Activated effector memory CD4-positive, alpha-beta T cell treated with anti-CD3 and anti-CD28 coated beads, Interleukin-2, amount 50 U/mL, for 16 hours (primary cell): ENCODE measurements at places on chromosomes 3 and 15.

DNA sequence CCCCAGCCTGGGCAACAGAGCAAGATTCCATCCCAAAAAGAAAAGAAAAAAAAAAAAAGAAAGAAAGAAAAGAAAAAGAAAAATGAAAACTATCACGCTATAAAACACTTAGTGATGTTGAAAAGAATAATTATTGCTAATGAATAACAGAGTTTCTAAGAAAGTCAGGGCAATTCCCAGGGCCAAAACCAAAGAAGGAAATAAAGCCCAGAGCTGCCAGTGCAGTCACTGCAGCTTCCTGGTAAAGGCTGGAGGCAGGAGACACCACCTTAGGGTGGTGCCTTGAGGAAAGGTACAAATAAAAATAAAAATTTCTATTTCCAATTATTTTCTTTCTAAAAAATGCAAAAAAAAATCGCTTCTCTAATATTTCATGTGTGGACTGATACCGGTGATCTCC lies 19.7 kb upstream of the UACA start:
- DNase-seq, result no peak

DNA sequence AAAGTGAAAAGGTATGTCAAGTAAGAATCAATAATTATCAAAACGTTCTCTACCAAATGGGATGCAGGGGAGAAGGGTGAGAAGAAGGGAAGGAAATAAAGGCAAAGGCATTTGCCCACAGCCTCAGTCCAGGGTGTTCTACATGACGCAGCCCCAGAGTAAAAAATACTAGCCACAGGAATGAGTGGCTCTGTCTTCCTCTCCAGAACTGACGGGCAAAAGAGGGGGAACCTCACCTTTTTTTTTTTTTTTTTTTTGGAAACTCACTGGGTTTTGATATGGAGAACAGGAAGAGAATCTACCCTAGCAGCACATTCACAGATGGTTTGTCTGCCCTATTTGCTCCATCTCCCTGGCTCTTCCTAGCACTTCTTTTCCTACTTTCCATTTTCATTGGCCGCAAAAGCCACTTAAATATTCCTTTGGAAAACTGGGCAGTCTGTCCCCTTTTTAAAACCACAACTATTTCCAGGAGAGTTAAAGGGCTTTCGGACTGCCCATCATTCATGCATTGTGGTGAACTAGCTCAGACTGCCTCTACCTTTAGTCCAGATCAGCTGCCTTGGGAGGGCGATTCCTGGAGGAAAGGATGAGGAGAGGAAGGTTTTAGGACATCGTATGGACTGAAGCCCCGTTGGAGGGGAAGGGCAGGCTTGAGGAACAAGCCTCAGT lies 28.2 kb downstream of the B3GNT5 start:
- DNase-seq, result no peak

DNA sequence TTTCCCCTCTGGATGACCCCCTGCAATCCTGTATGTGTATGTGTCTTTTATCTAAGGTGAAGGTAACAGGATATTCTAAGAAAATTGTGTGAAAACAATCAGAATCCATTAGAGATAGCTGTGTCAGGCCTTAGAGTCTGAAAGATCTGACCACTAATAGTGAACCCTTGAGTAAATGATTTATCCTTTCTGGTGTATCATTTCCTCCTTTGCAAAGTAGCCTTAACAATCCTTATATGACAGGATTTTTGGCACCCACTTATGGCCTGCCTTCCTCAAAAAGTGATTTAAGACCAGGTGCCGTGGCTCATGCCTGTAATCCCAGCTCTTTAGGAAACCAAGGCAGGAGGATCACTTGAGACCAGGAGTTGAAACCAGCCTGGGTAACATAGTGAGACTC lies 110.2 kb downstream of the RBPMS2 start:
- DNase-seq, result no peak

GRCh38 chr3:105355408-105356061 lies 11.2 kb upstream of the ALCAM start:
- DNase-seq, result no peak

DNA sequence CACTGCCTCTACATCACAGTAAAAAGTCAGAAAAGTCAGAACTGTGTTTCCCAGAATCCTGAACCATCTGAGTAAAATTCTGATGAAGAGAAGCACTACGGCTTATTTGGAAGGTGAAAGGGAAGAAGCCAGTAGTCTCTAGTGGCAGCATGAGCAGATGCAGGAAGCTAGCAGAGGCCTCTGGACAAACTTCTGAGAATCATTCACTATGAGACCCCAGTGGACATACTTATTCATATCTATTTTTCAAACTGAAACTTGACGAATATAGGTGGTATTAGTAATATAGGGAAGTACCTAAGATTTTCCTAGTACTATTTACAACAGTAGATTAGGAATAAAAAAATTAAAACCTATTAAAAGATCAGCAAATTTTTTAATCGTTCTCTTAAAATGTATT lies 272.8 kb upstream of the TTC14 start:
- no peak for DNase-seq

DNA sequence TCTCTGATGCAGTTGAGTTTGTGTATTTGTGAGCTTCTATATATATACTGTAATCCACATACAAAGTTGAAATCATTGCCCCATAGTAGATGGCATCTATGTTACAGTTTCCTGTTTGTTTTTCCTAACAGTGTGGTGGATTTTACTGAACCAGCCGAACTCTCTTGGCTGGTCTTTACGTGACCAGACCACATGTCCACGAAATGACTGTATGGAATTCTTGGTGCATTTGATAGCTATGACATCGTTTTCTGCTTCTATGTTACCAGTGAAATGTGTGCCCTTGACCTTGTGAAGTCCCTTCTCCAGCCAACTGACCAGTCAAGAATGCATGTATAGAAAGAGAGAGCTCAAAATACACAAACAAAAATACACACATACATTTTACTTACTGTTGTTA lies 1.8 kb downstream of the KCNMB2 start:
- DNase-seq, result no peak

- DNase-seq, result no peak
Measured at GRCh38 chr3:137062250-137062649, 104.5 kb downstream of the IL20RB start.

DNA sequence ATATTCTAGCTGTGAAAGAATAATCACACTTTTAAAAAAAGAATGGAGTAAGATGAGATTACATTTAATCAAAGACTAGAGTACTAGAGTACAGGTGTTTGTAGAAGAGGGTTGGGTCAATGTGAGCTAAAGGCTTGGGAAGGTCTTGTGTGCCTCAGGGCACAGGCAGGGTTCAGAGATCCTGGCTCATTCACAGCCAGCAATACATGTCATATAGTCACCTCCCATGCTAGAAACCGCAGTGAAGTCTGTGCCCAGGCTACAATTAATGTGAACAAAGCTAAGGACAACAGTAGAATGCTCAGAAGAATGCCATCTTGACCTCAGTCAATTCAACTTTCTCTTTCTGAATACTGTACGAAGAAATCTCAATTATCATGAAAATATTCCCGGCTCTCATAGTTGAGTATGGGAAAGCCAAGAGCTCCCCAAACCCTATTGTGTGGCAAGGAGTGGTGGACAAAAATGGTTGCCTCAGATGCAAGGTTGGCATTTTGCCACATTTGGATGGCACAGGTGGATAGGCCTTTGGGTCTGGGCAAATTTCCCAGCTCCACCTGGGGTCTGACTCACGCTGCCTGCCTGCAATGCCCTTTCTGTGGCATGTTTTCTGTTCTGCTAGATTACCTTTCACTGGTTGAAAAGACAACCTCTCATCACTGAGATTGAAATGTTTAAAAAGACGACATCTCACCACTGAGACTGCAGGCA lies 70.2 kb downstream of the NMD3 start:
- DNase-seq, result no peak

DNA sequence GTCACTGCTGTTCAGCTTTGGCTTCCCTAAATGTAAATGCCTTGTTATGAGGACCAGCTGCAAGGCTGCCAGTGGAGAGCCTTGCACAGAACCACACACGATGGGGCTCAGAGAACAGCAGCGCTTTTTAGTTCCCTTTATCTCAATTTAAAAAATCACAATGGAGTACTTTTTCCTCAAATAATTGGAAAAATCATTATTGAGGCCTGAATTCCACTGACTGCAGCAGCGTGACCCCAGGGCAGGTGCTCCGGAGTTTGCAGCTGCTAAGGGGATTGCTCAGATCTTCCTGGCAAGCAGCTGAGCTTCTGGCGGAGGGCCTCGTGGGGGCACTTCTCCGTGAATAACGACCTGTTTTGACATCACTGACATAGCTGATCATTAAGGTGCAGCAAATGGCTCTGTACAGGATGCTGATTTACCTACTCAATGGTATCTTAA lies 245.6 kb upstream of the TRIM42 start:
- DNase-seq, result no peak

GRCh38 chr3:167095976-167096375 lies 284.1 kb downstream of the ZBBX start:
- no peak for DNase-seq

- no peak for DNase-seq
Measured at GRCh38 chr3:68973639-68974038, 39.8 kb downstream of the EOGT start.

DNA sequence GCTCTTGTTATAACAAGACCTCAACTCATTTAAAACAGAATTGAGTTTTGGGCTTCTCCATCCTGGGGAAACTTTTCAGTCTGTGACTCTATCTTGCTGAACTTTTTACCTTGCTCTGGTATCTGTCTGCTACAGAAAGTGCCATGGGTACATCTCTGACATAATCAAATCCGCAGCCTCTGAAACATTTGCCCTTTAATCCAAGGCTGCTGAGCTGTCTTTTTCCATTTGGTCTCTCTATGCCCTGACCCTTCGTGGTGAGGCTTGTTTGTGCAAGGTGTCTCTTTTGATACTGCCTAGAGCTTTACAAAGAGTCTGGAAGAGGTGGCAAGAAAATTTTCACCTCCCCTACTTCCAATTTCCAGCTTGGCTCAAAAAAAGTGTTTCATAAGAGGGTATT lies 11.3 kb downstream of the TMEM108 start:
- no peak for DNase-seq

DNA sequence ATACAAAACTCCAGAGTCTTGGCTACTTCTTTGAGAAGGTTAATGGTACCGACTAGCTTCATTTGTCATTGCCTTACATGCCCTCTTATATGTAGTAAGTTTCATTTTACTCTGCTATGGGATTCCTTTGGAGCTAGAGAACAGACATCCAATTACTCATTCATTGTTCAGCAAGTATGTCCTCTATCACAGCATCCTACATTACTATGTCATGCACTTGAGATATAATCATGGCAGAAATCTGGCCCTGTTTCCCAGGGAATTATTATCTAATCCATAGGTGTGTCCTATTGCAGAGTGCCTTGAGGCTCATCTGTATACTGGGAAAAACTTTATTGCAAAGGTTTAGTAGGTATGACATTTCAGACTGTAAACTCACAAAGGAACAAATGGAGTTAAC lies 333.1 kb upstream of the NECTIN3 start:
- no peak for DNase-seq

GRCh38 chr3:169755488-169755887 lies 9.4 kb downstream of the TERC start:
- no peak for DNase-seq
